ENCODE measurements at places on chromosomes 4 and X. TPM values are rescaled to one million over a fixed set of nuclear protein-coding genes. Genes with fewer than 3 reads are reported as not detected.

Gene MID1
- 59.8 TPM for total RNA-seq

Gene MAGEA8
- not detected for total RNA-seq

Gene CC2D2A
- total RNA-seq, result 13.2 TPM

Gene SPANXA2
- total RNA-seq, result not detected

Gene ARX
- 0.12 TPM for total RNA-seq

Gene ERAS
- total RNA-seq, result not detected

Gene XK
- 0.27 TPM for total RNA-seq

Gene ZNF182
- 3.7 TPM for total RNA-seq

Gene MAGEC3
- not detected for total RNA-seq

Gene LAMTOR3
- 34.4 TPM for total RNA-seq

Gene BMPR1B
- total RNA-seq, result 7.9 TPM

Gene S100P
- total RNA-seq, result 61.9 TPM

Gene TRMT2B
- total RNA-seq, result 16.9 TPM

Gene BEND2
- not detected for total RNA-seq

Gene SSX2B
- not detected for total RNA-seq

Gene TMEM35A
- not detected for total RNA-seq

Gene LDB2
- not detected for total RNA-seq

Gene TSPAN7
- 2.9 TPM for total RNA-seq

Gene PAGE4
- not detected for total RNA-seq

Gene ZXDA
- total RNA-seq, result 1.9 TPM

Gene ARHGAP36
- total RNA-seq, result not detected

Gene SLC6A14
- not detected for total RNA-seq

Gene MCF2
- not detected for total RNA-seq

Gene JADE3
- total RNA-seq, result 15.0 TPM

Gene KLHL13
- 0.34 TPM for total RNA-seq

All from A549 treated with DMSO at 1 μM for 4 hours (cell line).